Right ventricle myocardium inferior (tissue), 1 donor: ENCODE measurements at places on chromosomes 7 and 10. TPM values are rescaled to one million over a fixed set of nuclear protein-coding genes. Genes with fewer than 3 reads are reported as not detected.

DNA sequence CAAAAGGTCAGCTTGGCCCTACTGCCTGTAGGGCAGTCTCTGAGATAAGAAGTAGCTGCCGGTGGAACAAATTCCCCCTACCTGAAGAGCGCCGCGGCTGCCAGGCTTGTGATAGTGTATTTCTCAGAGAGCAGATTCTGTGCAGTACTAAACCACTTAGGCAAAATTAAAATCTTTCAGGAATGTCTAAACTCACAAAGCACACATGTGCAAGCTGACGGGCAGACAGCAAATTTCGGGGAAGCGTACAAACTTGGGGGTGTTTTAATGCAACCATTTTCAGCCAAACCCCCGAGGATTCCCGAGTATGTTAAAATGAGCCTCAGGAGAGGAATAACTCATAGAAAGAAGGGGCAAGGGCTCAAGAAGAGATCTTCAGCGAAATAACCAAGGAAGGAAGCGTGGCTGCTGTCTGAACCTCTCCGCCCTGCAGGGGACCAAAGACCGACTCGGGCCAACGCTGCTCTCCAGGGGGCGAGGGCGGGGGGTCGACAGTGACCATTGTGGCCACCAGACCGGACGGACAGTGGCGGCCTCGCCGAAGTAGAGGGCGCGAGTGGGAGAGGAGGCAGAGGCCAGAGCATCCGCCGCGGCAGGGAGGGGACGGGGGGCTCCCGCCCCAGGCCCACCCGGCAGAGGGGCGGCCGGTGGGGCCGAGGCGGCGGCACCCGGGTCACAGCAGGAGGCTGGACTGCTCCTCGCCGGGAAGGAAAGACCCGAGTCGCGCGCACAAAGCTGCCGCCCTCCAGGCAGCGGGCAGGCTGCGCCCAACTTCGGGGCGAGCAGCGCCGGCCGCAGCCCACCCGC lies 819 bp downstream of the HYCC1 start:
- DNase-seq = no peak

DNA sequence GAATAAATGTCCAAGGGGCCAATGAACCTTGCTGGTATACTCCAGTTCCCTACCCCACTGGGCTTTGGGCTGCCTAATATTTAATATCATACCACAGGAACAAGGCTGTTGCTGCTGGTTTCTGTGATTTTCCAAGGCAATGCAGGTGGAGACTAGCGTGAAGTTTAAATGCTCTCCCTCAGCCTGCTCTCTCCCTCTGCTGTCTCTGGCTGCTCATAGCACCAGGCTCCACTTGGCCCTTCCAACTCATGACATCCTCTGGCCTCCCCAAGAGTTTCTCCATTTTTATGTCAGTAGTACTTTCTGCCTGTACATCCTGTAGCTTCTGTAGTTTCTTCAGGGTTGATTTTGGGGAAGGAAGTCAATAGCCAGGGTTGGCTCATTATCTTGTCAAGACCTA lies 103.5 kb downstream of the LHFPL3 start:
- DNase-seq = no peak

- no peak for DNase-seq
Observed at GRCh38 chr10:29304264-29304994, 15.6 kb downstream of the LYZL1 start.

SPDYE5 gene
- total RNA-seq = not detected

- DNase-seq = no peak
Observed at GRCh38 chr7:22292531-22292930, 64.4 kb downstream of the RAPGEF5 start.

DNA sequence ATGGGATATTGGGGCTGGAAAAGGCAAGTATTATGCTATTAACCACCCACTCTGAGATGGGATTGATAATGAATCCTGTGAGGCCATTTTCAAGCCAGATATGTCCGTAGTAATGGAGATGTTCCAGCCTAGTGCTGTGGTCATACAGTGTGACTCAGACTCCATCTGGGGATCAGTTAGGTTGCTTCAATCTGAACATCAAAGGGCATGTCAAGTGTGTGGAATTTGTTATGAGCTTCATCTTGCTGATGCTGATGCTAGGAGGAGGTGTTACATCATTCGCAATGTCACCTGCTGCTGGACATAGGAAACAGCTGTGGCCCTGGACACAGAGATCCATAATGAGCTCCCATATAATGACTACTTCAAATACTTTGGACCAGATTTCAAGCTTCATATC lies 144.7 kb downstream of the PLCE1 start:
- DNase-seq = no peak
